ENCODE measurements at places on chromosomes 7 and 10.

- DNase-seq, result no peak
Measured at GRCh38 chr7:149875396-149875795, 1.6 kb downstream of the ATP6V0E2 start.

GRCh38 chr10:117500456-117500855 lies 42.1 kb upstream of the EMX2 start:
- DNase-seq, result no peak

- DNase-seq, result peak; percentile 25
Measured at GRCh38 chr10:30182191-30183054, 123.0 kb upstream of the JCAD start.

DNA sequence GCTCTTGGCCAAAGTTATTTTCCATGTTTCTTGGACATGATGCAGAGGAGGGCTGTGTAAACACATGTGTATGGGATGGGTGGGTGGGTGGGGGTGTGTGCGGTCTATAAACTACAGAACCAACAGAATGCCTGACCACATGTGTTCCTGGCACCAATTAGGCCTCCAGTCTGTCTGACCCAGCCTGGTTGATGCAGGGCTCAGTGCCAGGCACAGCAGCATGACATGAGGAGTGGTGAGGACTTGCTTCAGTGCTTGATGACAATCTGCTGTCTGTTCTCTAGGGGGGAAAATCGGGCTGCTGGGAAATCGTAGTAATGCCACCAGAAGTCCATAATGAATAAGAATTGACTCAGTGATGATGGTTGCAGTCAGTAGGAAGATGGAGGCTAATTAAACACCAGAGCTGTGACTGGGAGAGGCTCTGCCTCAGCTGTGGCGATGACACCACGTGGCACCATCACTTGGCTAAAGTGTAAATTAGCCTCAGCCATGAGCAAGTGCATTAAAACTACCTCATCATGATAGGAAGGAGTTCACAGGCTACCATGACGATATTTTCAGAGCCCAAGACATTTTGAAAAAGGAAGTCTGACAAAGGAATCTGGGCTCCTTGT lies 260.1 kb upstream of the PODXL start:
- DNase-seq, result no peak

DNA sequence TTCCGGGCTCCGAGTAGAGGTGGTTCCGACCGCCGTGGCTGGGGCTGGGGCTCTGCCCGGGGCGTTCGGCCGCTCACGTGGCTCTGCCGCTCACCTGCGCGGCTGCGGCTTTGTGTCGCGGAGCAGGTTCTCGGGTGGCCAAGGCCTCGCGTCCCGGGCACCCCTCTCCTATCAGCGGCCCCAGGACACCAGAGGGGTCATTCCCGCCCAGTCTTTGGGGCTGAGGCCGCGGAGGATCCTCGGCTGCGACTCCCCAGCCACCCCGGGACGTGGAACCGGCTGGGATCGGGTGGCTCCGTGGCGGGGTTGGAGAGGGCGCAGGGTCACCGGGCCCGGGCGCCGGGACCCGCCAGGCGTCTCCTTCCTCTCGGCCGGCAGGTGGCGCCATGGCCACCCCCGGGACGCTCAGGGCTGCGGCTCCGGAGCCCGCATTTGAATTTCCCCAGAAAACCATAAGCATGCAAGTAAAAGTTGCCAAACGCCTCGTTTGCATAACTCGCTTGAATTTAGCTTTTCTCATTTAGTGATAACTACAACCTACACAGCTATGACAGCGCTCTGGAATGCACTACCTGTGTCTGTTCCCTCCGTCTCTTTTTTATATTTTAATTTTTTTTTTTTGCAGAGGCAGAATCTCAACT lies 1.2 kb downstream of the COL26A1 start:
- peak; percentile 71 for DNase-seq

DNA sequence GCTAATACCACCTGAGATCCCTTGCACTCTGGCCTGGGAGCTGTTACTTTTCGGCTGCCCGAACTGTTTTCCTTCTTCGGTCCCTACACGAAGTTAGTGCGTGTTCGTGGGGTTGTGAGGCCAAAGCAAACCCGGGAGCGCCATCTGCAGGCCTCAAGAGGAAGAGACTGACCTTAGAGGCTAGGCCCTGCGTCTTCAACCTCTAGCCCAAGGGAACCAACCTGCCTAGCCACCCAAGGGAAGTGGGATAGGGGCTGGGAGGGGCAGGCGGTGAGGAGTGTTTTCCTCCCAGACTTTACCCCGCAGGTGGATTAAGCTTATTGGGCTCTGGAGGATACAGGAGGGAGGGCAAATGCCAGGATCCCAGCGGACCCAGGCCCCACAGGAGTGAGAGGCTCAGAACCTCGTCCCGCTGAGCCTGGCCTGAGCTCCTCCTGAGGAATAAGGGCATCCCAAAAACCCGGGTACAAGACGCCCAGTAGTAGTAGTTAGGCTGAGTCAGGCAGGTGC lies 1.7 kb upstream of the PAX2 start:
- DNase-seq, result peak; percentile 66

- DNase-seq, result no peak
Measured at GRCh38 chr7:148687555-148687954, 11.1 kb upstream of the CUL1 start.

GRCh38 chr10:124044143-124044862 lies 49.1 kb downstream of the CHST15 start:
- no peak for DNase-seq

- no peak for DNase-seq
Measured at GRCh38 chr7:8228766-8229674, 32.9 kb downstream of the ICA1 start.

DNA sequence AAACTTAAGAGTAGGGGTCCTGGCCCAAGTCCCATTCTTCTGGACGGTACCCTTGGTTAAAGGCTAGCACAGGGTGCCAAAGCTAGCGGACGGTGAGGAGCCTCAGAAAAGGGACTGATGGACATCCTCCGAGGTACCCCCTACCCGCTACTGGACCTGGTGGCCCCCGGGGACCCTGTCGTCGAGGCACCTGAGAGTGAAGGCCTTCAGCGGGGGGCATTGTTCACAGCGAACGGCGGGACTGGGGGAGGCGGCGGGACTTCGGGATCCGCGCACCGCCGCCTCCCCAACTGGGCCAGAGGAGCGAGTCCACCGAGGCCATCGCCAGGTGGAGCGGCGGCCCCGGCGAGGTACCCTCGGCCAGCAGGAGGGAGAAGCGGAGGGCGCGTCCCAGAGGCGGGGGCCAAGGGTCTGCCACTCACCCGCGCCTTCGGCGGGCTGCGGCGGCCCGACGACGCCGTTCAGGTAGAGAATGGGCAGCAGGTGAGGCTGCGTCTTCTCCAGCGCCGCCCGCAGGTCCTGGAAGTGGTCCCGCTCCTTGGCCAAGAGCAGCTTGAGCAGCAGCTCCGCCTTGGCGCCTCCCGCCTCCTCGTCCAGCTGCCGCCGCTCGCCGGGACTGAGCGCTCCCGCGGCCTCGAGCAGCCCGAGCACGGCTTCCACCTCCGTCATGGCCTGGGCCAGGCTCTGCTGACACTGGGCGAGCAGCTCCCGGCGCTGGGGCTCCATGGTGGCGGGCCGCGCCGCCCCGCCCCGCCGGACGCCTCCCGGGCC lies 575 bp downstream of the DLG5 start:
- peak; percentile 34 for DNase-seq

GRCh38 chr10:59337201-59337652 lies 25.1 kb downstream of the FAM13C start:
- peak; percentile 36 for DNase-seq

- peak; percentile 24 for DNase-seq
Measured at GRCh38 chr10:119428789-119429188, 113.7 kb downstream of the RGS10 start.

DNA sequence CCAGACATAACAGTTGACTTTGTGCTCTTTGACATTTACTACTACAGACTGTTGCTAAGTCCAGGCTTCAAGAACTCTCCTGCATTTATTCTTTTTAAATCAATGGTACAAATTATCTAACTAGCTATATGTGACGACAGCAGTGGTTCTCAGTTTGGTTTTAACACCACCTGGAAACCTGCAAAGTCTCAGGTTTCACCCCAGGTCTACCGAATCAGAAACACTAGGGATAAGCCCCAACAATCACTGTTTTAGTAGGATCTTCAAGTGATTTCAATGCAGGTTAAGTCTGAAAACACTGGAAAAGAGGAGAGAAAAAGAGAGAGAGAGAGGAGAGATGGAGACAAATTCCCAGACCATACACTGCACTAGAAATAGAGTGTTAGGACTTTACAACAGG lies 519.0 kb downstream of the PCDH15 start:
- DNase-seq, result no peak

GRCh38 chr10:106278383-106278782 lies 886.1 kb downstream of the SORCS1 start:
- DNase-seq, result no peak

DNA sequence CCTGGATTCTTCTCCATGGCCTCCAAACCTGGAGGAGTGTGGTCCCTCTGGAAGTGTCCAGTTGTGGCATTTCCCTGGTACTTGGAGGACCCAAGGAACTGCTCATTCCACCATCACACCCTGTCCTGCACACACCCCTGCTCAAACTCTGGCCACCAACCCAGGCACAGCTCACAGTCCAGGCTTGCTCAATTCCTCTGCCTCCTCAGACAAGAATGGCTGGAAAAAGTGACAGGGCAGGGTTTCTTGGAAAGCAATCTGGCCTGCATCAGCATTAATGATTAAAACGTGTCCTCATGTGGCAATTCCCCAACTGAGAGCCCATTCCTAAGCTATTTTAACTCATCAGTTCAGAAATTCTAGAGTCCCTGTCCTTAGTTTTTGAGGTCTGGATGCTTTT lies 17.2 kb upstream of the TPST1 start:
- DNase-seq, result no peak

DNA sequence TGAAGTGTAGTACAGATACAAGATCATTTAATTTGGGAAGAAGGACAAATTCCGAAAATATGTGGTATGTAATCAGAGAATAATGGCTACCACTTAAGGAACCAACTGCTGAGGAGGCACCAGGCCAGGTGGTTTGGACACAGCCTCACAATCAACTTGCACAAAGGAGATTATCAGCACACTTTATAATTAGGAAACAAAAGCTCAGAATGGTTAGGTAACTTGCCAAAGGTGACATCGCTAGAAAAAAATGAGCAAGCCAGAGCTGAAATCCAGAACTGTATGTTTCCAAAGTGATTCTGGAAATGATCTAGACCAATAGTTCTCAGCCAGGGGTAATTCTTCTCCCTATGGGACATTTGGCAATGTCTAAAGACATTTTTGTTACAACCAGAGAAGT lies 36.6 kb downstream of the ERCC6 start:
- DNase-seq, result no peak

DNA sequence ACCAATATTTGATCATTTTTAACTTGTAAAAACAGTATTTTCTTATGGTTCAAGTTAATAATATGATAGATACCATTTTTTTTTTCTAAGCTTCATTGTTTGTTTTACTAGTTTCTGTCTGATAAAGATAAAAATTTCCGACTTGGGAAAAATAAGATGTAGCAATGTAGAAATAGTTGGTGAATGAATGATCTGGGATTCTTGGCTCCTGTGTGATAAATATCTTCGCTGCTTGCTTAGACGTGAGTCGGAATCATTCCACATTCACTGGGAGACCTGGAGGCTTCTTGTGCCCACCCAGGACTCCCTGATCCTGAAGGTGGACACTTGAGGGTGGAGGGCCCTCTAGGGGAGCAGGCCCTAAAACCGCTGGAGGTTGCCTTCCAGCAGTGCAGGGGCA lies 47.9 kb downstream of the EXOC4 start:
- no peak for DNase-seq

GRCh38 chr10:87882555-87883294 lies 19.3 kb downstream of the PTEN start:
- DNase-seq, result no peak

DNA sequence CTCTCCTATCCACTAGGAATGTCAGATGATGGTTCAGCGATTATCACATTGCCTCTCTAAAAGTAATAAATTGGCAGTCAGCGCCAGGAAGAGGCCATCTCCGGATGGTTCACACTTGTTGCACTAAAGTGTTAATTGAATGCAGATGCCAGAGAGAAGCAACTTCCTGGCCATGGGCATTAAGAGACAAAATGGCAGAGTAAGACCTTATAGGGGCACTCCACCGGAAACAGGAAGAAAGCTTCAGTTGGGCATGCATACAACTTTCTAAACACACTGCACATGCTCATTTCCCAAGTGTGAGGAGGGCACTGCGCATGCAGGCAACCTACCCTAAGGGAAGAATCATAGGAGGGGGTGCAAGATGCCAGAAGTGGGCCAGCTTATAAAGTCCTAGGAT lies 71.7 kb upstream of the AUTS2 start:
- no peak for DNase-seq

- no peak for DNase-seq
Measured at GRCh38 chr10:120521880-120522279, 64.9 kb downstream of the PLPP4 start.

GRCh38 chr10:58950618-58951017 lies 225.8 kb upstream of the PHYHIPL start:
- DNase-seq, result no peak

GRCh38 chr10:120336911-120337540 lies 120.0 kb upstream of the PLPP4 start:
- peak; percentile 33 for DNase-seq

GRCh38 chr7:96321658-96322372 lies at the start of gene SLC25A13:
Gene SLC25A13, minus strand, starts transcription at chr7:96322098. Its CDS starts 142 bp downstream, at chr7:96321956.
- peak; percentile 94 for DNase-seq

GRCh38 chr10:75477680-75478079 lies 46.3 kb downstream of the LRMDA start:
- no peak for DNase-seq

GRCh38 chr7:106947244-106947728 lies 82.2 kb downstream of the PIK3CG start:
- peak; percentile 69 for DNase-seq

GRCh38 chr10:60148266-60148840 lies 241.3 kb downstream of the ANK3 start:
- DNase-seq, result peak; percentile 81

- DNase-seq, result no peak
Measured at GRCh38 chr10:20298417-20298816, 482.2 kb downstream of the PLXDC2 start.

DNA sequence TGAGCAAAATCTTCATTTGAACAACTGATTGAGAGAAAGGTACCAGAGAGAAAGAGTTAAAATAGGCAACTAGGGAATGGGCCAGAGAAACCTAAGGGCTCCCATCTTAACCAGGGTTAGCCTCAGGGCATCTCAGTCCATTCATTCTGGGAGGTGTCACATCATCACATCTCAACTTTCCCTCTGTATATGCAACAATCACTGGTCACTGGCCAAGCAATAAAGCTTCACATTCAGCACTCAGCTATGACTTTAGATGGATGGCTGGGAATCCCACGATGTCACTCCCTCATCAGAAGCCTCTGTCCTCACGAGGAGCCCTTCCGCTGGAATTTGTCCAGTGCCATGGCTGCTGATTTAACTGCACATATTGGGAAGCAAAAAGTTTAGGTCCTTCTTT lies 172.1 kb upstream of the MGMT start:
- DNase-seq, result no peak

DNA sequence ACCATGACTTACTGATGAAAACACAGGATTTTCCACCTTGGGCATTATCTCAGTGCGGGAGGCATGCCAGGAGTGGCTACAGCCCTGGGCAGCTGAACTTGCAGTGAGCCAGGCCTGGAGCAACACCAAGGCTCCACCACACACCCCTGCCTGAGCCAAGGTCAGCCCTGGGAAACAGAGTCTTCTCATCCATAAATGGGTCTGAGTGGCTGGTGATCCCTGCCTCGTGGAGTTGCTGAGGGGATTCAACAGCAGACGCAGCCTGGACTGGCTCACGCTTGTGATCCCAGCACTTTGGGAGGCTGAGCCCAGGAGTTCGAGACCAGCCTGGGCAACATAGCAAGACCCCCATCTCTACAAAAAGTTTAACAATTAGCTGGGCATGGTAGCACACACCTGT lies 32.2 kb downstream of the SPOCK2 start:
- no peak for DNase-seq

Data from LoVo (cell line).